DMS153 (cell line): ENCODE measurements at places on chromosomes 1 and 21.
A peak's percentile ranks its signal among the peaks of the same experiment; 100 is the strongest.

- peak; percentile 25 for DNase-seq
These were observed 209.7 kb upstream of the VAMP3 start for GRCh38 chr1:7561331-7561921.

GRCh38 chr1:21319447-21320407 lies 29.5 kb upstream of the ECE1 start:
- no peak for DNase-seq

GRCh38 chr1:242743983-242744780 lies 219.7 kb upstream of the PLD5 start:
- DNase-seq, result no peak

DNA sequence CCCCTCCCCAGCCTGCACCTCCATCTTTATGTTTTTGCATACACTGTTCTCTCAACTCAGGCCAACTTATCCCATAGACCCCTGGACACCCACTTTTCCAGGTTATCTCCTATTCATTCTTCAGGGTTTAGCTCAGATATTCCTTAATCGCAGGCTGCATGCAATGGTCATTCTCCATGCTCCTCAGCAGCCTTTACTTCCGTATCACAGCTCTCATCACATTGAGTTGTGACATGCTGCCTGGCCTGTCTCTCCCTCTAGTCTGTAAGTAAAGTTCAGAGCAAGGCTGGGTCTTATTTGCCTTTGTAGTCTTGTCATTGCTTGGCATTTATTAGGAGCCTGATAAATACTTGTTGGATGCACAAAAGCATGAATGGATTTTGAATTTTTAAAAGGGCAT lies 6.9 kb downstream of the DNAJC6 start:
- no peak for DNase-seq

GRCh38 chr21:42147386-42148020 lies 71.4 kb upstream of the ABCG1 start:
- no peak for DNase-seq

DNA sequence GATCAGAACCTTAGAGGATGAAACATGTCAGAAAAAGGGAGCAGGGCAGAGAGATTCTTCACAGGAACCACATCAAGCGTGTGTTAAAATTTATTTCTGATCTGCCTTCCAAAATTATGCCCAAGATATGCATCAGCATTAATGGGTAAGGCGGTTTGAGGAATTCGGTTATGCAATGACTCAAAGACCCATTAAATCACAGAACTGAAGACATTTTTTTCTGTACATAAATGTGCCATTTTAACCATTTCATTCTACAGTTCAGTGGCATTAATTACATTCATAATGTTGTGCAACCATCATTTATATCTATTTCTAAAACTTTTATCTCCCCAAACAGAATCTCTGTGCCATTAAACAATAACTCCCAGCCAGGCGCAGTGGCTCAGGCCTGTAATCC lies 43.4 kb downstream of the CNST start:
- no peak for DNase-seq

- no peak for DNase-seq
These were observed 659 bp downstream of the FAF1 start for GRCh38 chr1:50959303-50959912.

DNA sequence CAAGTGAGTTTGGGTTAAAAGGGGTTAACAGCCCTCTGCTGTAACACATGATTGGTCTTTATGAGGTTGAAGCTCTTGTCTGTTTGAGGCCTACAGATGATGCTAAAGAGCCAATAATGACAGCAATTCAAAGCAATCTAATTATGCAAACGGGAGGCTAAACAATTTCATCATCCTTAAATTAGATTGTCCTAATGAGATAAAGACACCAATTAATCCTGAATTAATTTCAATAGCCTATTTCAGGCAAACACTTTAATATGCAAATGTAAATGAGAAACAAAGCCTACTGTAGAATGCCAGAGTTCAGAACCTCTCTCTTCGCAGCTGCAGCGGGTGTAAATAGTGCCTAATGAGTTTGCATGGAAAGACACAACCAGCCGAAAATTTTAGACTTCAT lies 504.7 kb upstream of the PBX1 start:
- no peak for DNase-seq

DNA sequence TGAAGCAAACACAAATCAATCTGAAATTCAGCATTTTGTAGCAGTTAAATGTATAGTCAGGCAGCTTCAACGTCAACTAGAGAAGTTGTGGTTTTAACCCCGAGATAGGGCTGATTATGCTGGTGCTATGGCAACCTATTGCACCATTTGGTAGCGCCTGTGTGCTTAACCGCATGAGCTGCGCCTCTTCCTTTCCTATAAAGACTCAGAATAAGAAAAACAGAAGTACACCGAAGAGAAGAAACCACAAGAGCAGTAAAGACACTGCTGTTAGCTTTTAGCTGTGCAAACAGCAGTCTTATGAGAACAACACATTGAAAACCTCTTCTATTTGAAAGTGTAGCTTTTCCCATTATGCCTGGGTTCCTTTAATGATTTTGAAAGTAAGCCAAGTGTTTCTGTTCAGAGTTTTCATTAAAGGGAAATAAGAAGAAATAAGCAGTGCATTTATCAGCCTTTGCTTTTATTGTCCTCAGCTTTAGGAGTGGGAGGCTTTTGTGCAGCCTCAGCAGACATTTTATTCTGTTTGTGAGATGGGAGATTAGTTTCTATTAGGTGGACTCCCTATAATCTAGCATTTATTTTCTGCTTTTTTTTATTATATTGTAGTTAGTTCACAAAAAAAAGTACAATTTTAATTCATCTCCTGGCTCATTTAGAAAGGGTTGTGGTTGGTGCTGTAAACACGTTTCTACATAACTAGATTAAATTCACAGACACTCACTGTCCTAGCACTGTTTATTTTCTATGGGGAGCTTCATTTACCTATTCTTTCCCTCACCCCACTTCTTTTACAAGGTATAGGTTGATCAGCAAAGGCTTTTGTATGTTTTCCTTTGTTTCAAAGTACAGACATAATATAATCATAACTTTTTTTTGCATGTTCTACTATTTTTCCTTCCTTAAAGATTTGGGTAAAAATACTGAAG lies 43.3 kb downstream of the PTPRC start:
- DNase-seq, result peak; percentile 56

GRCh38 chr1:154178911-154179811 lies 12.7 kb downstream of the TPM3 start:
- no peak for DNase-seq

DNA sequence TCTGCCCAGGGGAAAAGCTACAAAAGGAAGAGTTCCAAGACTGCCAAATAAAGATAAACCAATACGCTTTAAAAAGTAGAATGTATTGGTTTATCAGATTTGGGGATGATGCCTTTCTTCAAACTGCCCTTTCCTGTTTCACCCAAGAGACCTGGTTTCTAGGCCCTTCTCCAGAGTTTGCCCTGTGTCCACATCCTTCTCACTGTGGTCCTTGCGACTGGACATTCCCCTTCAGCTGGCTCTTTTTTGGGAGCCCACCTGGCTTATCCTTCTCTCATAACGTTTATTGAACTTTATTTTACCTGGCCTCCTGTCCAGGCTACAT lies 490 bp upstream of the CZIB start:
- DNase-seq, result no peak

GRCh38 chr21:31425138-31425537 lies 81.1 kb upstream of the TIAM1 start:
- no peak for DNase-seq

DNA sequence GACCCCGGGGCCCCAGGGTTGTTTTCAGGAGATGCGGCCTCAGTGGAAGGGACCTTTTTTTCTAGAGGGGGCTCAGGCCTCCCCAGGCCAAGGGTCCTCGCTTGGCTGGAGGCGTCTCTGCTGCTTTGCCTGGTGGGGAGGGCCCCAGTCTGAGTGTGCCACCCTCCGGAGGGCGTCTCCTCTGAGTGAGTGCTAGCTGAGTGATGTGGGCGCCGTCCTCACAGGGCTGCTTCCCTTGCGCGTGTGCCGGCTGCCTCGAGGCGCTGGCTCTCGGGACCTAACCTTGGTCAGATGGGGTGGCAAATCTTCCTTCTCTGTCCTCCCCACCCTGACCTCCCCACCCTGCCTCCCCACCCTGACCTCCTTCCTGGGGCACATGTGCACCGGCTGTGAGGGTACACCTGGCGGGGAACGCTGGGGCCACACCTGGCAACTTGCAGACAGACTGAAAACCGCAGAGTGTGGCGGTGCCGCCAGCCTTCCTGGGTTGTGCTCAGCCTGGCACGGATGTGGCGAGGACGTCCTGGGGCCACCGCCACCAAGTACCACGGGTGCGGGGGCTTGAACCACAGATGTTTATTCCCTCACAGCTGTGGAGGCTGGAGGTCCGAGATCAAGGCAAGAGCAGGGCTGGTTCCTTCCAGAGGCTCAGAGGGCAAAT lies 93.0 kb upstream of the TTC34 start:
- no peak for DNase-seq

- no peak for DNase-seq
These were observed 2.6 kb downstream of the IVNS1ABP start for GRCh38 chr1:185314411-185314810.

- no peak for DNase-seq
These were observed 49.6 kb downstream of the ZFYVE9 start for GRCh38 chr1:52191395-52191965.

- no peak for DNase-seq
These were observed 3.1 kb upstream of the TINAGL1 start for GRCh38 chr1:31573261-31573660.

DNA sequence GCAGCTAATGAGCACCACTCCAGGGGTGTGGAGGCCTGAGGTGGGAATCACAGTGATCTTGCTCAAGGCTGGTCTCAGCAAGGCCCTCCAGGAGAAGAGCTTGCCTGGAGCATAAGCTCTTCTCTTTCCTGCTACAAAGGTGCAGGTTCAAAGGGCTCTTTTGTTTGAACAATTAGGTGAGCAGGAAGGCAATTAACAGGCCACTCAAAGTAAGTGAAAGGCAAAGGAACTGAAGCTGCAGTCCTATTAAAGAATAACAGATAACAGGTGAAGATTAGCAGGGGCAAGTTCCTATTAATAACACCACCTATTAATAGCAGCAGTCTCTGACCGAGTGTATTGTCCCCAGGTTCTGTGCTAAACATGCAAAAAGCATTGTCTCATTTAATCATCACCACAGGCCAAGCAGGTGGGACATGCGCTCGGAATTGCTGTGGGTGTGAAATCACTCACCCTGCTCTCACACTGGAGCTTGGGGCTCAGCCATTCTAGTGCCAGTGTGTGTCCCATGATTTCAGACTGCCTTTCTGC lies 113.8 kb downstream of the RHOU start:
- peak; percentile 61 for DNase-seq

DNA sequence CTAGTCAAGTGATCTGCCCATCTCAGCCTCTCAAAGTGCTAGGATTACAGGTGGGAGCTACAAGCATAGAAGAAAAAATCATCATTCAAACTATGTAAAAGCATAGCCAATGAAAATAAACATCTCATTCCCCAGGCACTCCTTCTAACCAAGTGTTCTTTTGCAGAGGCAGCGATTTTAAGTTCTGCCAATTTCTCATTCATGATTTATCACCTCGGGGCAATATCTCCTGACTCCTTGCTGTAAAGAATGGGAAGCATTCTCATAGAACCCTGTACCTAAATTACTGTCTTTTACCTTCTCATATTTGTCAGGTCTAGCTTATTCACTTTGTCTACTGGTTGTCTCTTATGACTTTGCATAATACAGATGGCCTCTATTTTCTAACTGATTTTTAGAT lies 32.5 kb upstream of the IVNS1ABP start:
- no peak for DNase-seq

GRCh38 chr1:3697810-3698209 lies 45.5 kb downstream of the TP73 start:
- DNase-seq, result peak; percentile 97

- DNase-seq, result no peak
These were observed 207.7 kb upstream of the FGGY start for GRCh38 chr1:59089036-59089798.

DNA sequence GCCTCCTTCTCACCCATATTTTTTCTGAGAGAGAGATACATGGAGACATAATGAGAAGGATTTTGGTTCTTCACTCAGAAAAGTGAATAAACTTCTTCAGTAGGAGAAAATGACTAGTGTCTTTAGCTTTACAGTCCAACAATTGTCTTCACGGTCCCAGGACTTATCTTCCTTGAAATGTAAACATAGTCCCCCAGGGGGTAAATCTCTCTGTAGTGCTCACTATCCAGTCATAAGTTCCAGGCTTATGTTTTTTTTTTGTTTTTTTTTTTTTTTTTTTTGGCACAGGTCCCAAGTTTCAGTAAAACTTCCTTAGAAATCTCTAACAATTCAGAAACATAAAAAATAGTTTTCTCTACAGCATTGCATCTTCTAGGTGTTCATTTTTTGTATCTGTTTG lies 890.2 kb upstream of the B3GALT2 start:
- no peak for DNase-seq

DNA sequence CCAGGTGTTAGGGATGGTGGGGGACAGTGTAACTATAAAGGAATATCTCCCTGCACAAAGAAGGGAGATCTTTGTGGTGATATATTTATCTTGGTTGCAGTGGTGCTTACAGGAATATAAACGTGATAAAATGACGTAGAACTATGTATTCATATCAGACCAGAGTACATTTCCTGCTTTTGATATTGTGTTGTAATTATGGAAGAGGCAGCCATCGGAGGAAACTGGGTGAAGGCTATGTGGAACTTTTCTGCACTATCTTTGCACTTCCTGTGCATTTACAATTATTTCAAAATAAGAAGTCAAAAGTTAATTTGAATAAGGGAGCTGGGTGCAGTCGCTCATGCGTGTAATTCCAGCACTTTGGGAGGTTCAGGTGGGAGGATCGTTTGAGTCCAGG lies 37.6 kb downstream of the NDUFS5 start:
- DNase-seq, result no peak

GRCh38 chr1:154745286-154745731 lies 124.8 kb downstream of the KCNN3 start:
- no peak for DNase-seq

DNA sequence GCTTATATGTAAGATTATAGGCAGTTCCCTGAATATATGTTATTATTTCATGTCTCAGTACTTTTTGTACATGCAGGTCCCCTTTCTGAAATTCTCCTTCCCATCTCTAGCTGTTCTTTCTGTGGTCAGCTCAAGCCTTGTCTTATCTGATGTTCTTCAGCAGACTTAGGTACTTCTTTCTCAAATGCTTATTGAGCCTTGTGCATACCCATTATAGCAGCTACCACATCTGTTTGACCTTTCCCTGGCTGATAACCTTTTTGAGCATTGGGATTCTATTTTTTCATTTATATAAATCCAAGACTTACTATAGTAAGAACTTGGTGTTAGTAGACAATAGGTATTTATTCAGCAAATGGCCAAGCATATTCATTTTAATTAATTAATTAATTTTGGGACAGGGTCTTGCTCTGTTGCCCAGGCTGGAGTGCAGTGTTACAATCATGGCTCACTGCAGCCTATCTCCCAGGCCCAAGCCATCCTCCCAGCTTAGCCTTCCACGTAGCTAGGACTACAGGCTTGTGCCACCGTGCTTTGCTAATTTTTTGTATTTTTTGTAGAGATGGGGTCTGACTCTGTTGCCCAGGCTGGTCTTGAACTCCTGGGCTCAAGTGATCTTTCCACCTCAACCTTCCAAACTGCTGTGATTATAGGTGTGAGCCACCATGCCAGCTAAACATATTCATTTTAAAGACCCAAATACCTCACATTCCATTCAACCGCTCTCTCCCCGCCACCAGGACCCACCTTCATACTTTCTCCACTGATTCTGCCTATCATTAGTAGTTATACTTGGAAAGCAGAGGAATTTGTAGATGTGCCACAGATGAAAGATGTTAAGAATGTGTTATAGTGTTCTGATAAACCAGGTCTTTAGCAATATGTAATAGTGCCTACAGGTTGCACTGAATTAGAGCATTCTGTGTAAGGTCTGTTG lies 16.7 kb downstream of the TIPRL start:
- DNase-seq, result no peak
